Renal cortex interstitium (tissue), 15 donors: ENCODE measurements at places on chromosomes 2 and 18. TPM values are rescaled to one million over a fixed set of nuclear protein-coding genes. Genes with fewer than 3 reads are reported as not detected.
A peak's percentile ranks its signal among the peaks of the same experiment; 100 is the strongest.

DNA sequence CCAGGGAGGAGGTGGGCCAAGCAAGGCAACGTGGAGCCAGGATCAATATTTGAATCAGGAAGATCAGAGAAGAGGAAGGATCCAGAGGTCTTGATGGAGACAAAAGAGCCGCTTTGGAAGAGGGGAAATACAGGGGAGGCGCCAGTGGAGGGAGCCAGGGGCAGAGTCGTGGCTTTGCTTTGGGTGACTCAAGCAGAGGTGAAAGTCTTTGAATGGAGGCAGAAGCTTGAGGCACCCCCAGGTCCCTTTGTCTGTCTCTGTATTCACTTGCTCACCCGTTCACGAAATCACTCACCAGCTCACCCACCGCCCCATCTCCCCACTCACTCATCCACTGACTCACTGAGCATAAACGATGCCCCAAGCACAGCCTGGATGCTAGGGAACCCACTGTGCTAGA lies 134.1 kb downstream of the ACOXL start:
- DNase-seq: no peak

DNA sequence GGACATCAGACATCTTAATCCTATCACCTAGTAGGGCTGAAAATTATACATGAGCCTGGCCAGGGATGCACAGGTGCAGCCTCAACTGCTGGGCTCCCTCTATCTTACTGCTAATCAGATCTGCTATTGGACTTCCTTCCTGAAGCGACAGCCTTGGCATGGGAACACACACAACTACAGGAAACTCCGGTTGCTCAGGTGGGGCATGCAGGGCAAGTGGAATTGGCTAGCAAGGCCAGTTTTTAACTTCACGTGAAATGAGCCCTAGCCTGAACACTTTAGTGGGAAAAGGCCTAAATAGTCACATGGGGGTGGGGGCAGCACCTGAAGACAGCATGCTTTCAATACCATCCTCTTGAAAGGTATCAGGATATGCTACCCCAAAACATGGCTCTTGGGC lies 147.9 kb upstream of the NCKAP5 start:
- no peak for DNase-seq

DNA sequence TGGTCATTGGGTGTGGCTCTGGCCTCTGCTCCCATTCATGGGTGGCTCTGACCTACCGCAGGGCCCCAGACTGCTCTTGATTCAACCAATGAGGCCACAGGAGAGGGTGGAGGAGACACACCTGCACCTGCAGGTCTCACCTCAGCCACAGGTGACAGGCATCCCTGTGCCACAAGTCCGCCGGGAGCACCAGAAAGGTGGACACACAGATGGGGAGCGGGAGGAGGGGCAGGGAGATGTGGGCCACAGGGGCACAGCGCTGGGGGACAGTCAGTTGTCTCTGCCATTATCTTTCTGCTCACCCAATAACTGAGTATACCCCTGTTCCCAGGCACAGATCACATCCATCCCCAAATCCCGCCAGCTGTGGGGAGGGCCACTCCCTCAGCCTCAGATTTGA lies 189.1 kb upstream of the SALL3 start:
- DNase-seq: no peak

GRCh38 chr18:34809451-34810072 lies 99.5 kb downstream of the DTNA start:
- DNase-seq: no peak

GRCh38 chr2:216519154-216519762 lies 20.6 kb downstream of the RPL37A start:
- DNase-seq: peak; percentile 74

GRCh38 chr2:191015831-191016230 lies 1.9 kb upstream of the STAT1 start:
- DNase-seq: no peak

DNA sequence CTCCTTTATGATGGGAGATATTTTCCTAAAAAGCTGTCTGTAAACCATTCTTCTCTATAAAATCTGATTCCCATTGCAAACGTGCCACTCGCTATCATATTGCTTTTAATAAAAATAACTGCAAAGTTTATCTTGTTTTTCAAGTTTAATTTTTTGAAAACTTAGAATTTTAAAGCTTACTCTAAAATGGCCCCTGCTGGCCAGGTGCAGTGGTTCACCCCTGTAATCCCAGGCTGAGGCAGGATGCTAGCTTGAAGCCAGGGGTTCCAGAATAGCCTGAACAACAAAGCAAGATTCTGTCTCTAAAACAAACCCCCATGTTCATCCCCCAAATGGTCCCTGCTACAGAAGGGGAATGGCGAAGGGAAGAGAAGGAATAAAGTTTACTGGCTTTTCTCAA lies 25.6 kb downstream of the CNRIP1 start:
- DNase-seq: no peak

VRK2 gene
- polyA plus RNA-seq: 19.6 TPM
